ENCODE measurements at places on chromosomes 3 and 15. TPM values are rescaled to one million over a fixed set of nuclear protein-coding genes. Genes with fewer than 3 reads are reported as not detected.

DNA sequence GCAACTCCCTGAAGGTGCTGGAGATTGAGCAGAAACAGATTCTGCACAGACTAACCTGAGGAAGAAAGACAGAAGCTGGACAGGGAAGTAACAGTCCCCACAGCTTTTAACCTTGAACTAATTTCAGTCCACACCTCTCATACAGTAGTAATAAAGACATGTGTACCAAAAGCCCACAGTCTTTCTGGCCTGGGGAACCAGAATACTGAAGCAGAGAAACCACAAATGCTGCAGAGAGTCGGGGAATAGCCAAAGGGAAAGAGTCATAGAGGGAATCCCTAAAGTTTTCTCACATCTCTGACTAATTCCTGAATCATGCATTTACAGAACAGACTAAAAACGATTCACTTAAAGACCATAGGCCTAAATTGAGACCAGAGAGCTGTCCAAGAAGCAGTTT, 503.4 kb upstream of the NECTIN3 start:
- DNase-seq = peak; percentile 82

- no peak for DNase-seq
Measured at GRCh38 chr15:94607176-94607654, 375.9 kb downstream of the MCTP2 start.

Gene GTF2E1
- total RNA-seq = 31.1 TPM

- no peak for DNase-seq
Measured at GRCh38 chr3:7207125-7207524, 346.2 kb downstream of the GRM7 start.

- peak; percentile 83 for DNase-seq
Measured at GRCh38 chr3:149480326-149481017, 6.0 kb downstream of the TM4SF4 start.

Gene CHST2
- total RNA-seq = 2.8 TPM

All from HFFc6 (cell line).